ENCODE measurements at places on chromosomes 1 and 21.

GRCh38 chr1:19739628-19740027 lies 60.1 kb downstream of the TMCO4 start:
- DNase-seq = no peak

DNA sequence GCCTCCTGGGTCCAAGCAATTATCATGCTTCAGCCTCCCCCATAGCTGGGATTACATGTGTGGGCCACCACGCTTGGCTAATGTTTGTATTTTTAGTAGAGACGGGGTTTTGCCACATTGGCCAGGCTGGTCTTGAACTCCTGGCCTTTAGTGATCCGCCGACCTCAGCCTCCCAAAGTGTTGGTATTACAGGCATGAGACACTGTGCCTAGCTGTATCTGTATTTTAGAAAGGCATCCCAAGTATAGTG lies 69.3 kb downstream of the NKAIN1 start:
- DNase-seq = no peak

DNA sequence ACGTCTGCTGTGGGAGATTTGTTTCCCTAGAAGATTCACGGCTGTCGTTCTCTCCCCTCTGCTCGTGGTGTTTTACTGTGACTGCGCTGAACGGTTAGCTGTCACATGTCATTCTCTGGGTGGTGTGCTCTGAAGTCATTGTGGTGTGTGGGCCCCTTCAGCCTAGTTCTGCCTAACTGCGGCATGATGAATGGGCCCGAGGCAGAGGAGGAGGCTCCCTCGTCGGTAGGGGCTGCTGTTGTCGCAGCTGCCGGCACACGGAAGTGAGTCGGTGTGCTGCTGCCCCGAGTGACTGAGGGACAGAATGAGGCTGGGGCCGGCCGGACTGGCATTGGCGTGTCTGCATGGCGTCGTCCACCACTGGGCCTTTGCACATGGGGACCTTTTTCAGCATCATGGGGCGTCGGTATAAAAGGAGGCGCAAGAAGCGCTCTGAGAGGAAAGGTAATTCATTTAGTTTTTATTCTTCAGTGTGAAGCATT lies 77.9 kb downstream of the ADARB1 start:
- DNase-seq = peak; percentile 90

DNA sequence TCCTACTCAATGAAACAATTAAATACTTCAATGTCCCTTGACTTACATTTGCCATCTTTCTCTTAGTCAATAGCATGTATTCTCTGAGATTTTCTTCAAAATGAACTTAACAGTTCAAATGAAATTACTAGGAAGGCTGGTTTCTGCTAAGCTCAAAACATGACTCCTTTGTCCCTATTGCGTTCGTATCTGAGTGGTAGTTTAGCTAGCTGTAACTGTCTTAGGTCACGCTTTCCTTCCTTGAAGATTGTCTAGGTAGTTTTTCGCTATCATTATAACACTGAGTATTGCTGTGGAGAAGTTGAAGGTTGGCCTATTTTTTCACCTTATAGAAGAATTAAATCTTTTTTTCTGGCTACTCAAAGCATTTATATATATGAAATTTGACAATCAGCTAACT lies 1535.2 kb downstream of the PLA2G4A start:
- DNase-seq = no peak

DNA sequence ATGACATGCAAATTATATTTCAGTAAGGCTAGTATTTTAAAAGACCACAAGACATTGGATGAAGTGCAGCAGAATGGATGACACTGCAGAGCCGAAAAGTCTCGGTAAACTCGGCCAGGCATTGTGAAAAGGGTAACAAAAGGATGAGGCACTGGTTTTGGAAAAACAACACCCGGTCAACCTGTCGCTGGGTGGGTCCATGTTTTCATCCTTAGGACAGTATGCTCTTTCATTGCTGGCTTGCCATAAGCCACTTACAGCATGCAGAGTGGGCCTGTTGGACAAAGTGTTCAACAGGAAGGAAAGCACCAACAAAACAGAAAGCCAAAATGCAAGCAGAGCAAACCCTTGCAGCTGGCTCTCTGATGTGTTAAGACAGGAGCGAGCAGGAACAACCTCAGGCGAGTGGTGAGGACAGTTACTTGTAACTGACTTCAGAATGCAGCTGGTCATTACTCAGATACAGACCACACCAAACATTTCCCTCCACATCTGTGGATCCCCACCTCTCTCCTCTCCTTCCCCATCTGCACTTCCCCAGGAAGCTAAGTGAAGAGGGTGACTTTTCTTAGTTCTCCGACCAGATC lies 2.9 kb upstream of the RCAN1 start:
- no peak for DNase-seq

DNA sequence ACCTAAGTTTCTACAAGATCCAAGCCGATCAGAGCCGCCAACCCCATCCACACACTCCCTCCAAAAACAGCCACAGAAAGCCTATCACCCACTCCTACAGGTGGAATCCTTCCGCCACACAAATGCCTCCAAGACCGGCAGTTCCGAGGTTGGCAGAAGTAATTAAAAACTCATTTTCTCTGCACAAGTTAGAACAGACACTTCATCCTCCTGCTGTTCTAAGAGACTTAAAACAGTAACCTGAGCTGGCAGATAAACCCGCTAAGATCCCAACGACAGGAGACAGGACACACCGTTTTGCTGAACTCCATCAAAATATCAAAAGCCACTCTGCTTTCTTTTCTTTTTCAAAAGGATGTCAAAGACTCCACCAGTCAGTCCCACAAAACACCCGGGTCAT lies 2.8 kb downstream of the SSBP3 start:
- no peak for DNase-seq
